LoVo (cell line): ENCODE measurements at places on chromosomes 2 and 18.
A peak's percentile ranks its signal among the peaks of the same experiment; 100 is the strongest.

DNA sequence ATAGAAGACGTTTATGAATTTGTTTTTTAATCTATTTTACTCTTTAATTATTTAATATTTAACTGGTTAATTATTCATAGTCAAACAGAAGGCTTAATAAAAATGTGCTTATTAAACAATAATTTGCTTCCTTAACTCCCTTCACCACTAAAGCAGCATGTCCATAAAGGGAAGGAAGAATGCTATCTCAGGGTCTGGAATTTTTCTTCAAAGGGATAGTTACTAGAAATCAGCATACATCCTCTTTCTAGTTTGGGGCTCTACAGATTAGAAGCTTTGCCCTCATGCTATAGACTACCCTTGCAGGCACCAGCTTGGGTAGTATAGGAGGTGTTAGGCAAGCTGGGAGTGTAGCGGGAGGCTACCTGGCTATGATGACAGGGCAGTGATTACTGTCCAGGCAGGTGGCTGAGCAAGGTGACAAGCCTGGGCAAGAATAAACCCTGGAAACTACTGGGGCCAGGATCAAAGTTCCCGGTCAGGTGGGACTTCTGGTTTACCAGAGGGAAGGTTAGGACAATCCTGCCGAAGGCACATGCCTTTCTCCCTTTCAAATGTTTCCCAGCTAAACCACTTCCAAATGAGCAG is 276.0 kb upstream of the REV1 start:
- DNase-seq, result no peak

DNA sequence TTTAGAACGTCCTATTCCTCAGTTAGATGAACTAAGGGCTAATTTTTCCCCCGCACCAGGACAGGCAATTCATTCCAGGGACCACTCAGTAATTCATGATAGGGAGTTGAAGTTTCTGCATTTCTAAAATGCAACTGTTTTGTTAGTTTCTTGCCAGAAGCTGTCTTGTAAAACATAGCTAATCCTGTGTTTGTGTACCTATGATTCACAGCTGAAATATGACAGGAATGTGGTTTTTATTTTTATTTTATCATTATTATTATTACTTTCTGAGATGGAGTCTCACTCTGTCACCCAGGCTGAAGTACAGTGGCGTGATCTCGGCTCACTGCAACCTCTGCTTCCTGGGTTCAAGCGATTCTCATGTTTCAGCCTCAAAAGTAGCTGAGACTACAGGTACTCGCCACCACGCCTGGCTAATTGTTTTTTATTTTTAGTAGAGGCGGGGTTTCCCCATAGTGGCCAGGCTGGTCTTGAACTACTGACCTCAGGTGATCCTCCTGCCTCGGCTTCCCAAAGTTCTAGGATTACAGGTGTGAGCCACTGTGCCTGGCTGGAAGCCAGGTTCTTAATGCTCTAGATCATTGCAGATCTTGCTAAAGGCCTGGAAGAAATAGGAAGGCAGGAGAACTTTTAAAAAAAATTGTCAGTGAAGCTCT is 154.8 kb upstream of the FHL2 start:
- DNase-seq, result peak; percentile 45

DNA sequence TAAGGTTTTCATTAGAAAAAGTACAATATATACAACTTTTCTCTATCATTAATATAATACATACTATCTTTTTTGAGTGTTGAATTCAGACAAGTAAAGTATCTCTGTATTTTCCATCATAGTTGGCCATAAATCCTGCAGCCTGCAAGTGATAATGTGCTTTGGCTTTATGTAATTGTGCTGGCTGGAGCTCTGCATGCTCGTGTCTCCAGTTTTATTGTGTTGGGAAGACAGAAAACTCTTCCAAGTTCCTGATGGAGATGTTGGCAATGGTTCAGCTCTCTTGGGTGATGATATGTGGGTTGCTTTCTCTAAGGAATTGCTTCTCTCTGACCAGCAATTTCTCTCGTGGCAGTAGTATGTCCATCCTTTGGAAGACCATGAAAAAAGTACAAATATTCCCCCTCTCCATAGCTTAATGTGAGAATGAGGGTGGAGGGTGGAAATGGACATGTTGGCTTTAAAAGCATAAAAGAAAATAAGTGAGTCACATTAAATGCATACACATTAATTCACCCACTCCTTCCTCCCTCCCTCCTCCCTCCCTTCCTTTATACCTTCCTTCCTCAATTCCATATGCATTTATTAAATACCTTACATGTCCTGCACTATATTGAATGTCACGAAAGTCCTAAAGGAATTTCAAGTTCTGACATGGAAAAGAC is 344.2 kb downstream of the MTX2 start:
- no peak for DNase-seq

GRCh38 chr2:74566076-74566753 is 11.7 kb downstream of the DOK1 start:
- no peak for DNase-seq
